H1 (cell line): ENCODE measurements at places on chromosomes 3 and 15. TPM values are rescaled to one million over a fixed set of nuclear protein-coding genes. Genes with fewer than 3 reads are reported as not detected.

DNA sequence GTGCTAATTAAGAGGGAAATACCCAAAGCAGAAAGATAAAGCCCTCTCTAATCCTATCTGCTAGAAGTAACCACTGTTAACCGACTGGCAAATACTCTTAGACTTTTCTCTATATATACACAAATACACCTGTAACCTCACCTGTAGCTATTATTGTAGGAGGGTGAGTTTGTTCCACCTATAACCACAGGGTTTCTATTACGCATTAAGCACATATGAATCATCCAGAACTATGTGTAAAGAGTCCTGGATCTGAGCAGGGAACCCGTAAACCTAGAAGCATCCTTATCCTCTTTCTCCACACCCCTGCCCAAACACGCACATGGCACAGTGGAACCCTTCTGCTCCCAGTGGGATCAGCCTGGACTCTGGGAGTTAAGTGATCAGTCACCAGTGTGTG lies 172.8 kb upstream of the C2CD4B start:
- no peak overlapping the region for H3K27ac ChIP-seq
- H3K27me3 ChIP-seq = no peaks in the 10 kb centered on the region
- H3K4me3 ChIP-seq = no peak overlapping the region
- DNase-seq = no peak
- H3K4me1 ChIP-seq = no peaks in the 10 kb centered on the region

The LMAN1L gene
- not detected in 2 replicates for polyA plus RNA-seq

The PDCD10 gene
- 16.4 and 52.0 TPM in 2 replicates for polyA plus RNA-seq

The SMCO1 gene
- polyA plus RNA-seq = 0.03 TPM in 1 of 2 replicates, not detected in the other

The SAMD7 gene
- not detected in 2 replicates for polyA plus RNA-seq
